ENCODE measurements at places on chromosomes 5 and 9.

- DNase-seq: no peak
These were observed 114.4 kb upstream of the LIFR start for GRCh38 chr5:38670878-38671277.

GRCh38 chr9:79396168-79396567 lies 175.6 kb upstream of the TLE4 start:
- DNase-seq: no peak

- no peak for DNase-seq
These were observed 12.2 kb downstream of the ACTL7A start for GRCh38 chr9:108874058-108874788.

- no peak for DNase-seq
These were observed 42.1 kb upstream of the CTNNA1 start for GRCh38 chr5:138711087-138711486.

GRCh38 chr5:4383518-4384198 lies 756.5 kb upstream of the ADAMTS16 start:
- no peak for DNase-seq

DNA sequence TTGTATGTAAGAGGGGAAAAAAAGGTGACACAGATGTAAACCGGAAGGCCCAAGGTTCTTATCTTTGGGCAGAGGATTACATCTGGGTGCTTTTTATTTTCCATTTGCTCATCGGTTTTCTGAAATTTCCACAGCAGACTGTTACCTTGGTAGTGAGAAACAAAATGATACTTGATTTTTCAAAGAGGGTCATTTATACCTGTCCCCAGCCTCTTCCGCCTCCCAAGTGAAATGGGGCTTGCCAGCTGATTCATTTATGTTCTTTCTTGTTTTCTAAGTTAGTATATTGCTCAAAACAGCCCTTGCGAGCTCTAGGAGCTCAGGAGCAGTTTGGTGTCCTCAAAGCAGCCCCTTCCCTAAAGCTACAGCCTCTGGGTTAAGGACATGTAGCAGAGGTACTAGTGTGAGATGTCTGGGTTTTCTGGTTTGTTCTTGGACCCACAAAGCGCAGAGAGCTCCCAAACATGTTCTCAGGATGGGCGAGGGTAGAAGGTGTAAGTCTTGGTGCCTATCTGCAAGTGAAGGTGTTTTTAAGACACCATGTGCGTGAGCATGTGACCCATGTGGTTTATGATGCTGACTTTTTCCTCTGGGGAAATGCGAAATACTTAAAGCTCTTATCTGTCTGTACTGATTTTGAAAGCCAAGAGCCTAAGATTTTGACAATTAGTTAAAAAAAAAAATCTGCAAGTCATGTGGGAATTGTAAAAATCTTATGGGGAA lies 38.3 kb downstream of the DAPK1 start:
- DNase-seq: no peak

GRCh38 chr5:147966326-147966725 lies 60.0 kb upstream of the C5orf46 start:
- no peak for DNase-seq

GRCh38 chr9:13165236-13165945 lies 114.1 kb downstream of the MPDZ start:
- DNase-seq: no peak

- no peak for DNase-seq
These were observed 828 bp upstream of the TRIO start for GRCh38 chr5:14142202-14142826.

GRCh38 chr9:70484232-70485130 lies 70.0 kb upstream of the KLF9 start:
- DNase-seq: no peak

GRCh38 chr5:28110781-28111180 lies 1072.4 kb upstream of the CDH9 start:
- no peak for DNase-seq

- DNase-seq: no peak
These were observed 27.3 kb upstream of the PHYKPL start for GRCh38 chr5:178259623-178260536.

DNA sequence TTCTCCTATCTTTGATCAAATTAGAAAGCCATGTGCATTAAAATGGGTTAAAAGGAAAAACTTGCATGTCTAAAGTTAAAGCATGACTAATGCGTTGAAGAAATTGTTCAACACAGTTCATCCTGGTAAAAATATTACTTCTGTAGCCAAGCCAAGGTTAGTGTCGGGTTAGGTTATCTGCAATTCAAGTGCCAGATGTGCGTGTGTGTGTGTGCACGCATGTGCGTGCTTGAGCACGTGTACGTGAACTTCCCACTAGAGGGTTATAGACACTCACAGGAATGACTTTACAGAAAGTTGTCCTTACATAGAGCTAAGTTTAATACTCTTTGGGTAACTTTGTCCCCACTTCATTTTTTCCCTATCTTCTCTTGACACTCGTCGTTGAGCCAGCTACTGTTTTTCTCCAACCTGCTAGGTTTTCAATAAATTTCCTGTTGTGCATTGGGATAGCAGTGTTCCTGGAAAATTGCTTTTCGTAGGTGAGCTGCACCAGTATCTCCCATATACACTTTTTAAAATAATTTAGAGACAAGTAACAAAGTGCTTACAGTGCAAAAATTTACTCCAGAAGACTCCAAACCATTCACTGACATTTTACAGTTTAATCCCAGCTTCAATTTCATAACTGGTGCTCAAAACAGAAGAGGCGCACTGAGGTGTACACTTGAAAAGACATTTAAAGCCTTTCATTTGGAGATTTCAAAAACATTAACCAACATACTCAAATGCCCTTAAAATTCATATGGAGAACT lies 353.8 kb downstream of the NFIB start:
- DNase-seq: no peak

GRCh38 chr5:61974680-61975079 lies 331.3 kb upstream of the KIF2A start:
- no peak for DNase-seq

DNA sequence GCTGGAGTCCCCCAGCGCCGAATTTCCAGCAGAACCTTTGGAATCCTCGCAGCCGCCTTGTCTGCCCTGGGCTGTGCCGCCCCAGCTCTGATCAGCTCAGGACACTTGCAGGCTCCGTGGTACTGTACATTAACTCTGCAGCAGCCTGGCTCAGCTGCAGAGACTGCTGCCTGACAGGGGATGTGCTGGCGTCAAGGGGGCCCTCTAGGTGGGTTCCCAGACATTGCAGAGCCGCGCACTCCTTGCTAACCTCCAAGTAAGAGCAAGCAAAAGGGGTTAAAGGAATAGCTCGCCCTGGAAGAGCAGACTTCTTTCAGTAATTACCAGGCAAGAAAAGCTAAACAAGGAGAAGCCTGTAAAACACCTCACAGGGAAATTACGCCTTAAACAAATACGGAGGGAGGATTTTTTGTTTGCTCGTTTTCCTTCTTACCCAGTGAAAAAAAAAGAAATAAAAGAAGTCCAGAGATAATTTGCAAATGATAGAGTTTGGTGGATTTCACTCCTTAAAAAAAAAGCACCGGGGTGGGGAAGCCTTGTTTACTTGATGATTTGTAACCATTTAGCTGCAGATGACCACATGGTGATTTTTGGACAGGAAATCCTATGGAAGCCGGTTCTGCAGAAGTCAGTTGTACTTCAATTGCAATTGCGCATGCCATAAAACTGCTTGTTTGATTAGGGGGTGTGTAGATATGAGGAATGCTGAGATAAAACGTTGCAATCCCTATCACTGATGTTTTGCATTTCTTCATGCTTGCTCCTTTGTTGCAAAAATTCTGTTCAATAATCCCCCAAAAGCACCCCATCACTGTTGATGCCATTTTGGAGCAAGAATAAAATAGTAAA lies 305.8 kb downstream of the PDE4D start:
- no peak for DNase-seq

DNA sequence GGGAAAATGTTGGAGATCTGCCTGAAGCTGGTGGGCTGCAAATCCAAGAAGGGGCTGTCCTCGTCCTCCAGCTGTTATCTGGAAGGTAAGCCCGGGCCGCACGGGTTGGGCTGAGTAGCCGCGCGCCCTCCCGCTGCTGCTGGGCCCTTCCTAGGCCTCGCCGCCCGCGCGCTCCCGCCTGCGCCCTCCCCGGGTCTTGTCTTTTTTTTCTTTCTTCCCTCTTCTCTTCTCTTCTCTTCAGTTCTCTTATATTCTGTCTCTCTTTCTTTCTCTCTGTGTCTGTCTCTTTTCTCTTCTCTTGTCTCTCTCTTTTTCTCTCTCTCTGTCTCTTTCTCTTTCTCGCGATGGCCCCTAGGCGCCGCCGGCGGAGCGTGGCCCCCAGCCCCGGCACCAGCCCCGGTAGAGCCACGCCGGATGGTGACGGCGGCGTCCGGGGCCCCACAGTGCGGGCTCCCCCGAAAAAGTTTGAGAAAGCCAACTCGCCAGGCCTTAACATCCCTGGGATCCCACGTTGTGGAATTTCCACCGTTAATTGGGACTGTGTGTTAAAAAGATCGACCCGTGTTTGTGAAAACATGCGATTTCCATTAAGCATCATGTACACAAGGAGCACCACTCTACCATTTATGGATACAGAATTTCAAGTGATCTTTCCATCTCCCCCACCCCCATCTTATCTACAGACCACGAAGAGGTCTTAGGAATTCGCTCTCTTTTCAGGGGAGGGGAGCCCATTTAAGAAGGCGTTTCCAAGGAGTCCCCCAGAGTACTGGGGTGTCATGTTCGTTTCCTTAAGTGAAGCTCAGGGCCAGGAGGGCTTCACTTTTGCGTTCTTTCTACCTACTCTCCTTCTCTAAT lies 616 bp downstream of the ABL1 start:
- DNase-seq: peak; percentile 16

DNA sequence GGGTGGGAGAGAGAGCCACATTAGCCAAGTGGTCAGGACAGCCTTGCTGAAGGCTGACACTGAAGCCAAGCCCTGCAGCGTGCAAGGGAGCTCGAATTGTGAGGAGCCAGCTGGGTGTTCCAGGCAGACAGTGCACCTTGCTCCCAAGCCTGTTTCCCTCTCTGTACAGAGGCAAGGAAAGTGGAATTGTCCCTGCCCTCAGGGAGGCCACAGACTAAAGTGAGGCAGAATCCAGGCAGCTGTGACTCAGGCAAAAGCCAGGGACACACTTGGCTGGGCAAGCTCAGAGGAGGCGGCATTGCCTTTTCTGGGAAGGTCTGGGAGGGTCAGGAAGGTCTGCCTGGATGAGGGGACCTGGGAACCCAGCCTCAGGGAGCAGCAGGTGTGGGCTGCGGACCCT lies 50.2 kb upstream of the LMX1B start:
- no peak for DNase-seq

DNA sequence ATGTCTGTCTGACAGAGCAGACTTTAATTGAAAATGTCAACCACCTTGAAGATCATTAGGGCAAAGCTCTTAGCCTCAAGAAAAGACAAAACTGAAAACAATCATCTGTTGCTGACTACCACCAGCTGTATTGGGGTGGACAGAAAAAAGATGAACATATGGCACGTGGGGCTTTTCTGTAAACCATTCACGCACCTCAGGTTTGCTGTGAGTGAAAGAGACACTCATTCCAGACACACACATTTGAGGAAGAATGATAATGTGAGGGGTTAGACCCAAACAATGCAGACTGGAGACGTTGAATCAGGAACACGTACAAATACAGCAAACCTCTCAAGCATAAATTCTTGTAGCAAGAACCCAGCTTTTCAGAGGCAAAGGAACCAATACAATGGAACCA lies 158.7 kb downstream of the EBF1 start:
- DNase-seq: no peak

DNA sequence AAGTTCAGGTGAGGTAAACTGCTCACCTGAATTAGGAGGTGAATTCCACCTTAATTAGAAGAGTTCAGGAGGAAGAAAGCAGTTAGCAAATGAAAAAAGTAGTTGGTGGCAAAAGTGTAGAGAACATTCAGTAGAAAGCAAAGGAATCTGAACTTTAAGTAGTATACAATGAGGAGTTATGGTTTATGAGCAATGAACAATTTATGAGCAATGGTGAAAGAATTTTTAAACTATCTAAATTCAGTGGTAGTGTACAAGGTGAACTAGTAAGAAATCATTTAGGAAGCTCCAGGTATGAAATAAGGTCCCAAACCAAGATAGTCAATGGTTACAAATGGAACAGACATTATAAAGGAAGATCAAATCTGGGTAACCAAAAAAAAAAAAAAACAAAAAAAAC lies 3.1 kb downstream of the CETN3 start:
- no peak for DNase-seq

DNA sequence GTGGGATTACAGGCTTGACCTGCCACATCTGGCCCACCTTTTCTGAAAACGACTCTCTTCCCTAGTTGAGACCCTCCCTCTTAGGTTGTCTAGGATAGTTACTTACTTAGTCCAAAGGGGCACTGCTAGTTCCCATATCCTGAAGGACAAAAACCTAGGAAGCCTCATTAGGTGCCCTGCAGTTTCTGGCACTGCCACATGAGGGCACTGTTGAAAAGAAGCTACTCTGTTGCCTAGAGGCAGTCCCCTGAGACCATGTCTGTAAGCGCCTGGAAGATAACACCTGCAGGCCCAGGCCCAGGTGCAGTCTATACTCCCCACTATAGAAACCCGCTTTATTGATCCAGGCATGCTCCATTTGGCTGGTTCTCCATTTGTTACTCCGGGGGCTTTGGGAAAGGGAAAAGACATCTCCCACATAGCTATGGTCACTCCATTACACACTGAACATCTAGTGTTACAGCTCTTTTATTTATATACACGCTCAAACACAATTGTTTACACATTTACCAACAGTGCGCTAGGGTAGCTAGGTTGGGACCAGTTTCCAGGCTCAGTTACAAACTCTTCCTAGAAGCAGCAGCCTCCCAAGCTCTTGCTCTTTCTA lies 73.4 kb upstream of the PPARGC1B start:
- no peak for DNase-seq

DNA sequence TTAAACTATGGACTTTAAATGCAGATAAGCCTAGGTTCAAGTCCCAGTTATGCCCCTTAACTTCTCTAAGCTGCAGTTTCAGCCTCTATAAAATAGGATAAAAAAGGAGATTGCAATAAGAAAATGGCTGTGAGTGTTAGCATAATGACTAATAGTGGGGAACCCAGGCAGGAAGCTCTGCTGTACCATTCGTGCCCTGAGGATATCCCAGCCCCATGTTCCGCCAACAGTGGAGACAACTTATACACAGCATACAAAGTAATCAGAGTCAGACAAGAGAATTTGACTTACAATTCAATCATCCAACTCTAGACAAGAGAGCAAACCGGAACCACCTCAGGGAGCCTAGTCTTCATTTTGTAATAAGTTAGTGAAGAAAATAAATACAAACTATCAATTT lies 141.5 kb upstream of the FSTL4 start:
- DNase-seq: no peak

GRCh38 chr9:129708793-129709192 lies 43.3 kb downstream of the PRRX2 start:
- no peak for DNase-seq

- DNase-seq: no peak
These were observed 830 bp downstream of the S100Z start for GRCh38 chr5:76850543-76851145.

DNA sequence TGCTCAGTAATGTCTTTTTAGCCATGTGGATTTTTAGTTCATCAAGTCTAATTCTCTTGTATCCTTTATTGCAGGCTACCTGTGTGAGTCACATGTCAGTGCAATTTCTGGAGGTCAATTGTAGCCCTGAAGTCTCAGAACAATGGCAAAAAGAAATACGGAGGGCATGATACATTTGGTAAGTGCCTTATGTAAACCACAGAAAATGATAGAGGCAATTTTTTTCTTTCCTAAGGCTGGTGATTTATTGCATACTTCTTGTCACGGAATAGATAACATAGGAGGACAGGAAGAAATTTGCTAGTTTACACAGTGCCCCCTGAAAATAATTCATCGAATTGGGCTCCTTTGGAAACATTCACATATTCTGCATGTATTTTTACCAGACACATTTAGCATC lies 235.9 kb downstream of the DMRTA1 start:
- no peak for DNase-seq

- DNase-seq: no peak
These were observed 138.8 kb downstream of the GRIA1 start for GRCh38 chr5:153629027-153629895.
